ENCODE measurements at places on chromosomes 3 and 15. TPM values are rescaled to one million over a fixed set of nuclear protein-coding genes. Genes with fewer than 3 reads are reported as not detected.

DNA sequence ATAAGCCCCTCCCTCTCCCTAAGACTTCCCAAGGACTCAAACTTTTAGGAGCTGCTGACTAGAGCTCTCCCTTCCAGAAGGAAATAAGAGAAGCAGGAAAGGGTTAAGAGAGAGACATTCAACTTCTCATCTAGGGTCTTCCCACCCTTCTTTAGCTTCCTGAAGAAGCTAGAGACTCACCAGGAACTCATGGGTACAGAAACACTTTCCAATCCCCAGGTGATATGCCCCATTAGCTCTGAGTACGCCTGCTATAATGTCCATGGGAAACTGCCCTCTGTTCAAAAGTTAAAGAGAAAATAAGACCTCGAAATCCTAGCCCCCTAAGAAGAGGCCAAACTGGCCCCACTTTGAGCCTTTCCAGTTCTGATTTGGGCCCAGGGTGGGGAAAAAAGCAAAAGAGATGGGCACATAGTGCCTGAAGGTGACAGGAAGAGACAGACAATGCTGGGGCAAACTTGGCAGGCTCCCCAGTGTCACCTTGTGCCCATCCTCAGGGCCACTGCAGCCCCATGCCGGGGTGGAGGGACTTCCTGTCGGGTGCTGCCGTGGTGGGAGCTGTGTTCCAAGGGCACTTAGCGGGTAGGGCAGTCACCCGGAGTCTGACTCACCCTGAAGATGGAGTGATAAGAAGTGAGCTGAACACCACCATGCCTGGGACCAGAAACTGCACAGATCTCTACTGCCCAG lies 29.5 kb downstream of the CCDC12 start:
- peak; percentile 58 for DNase-seq
- peaks cover 74% of the 10 kb centered on the region for H3K4me1 ChIP-seq
- H3K27ac ChIP-seq = peak overlapping the region; percentile 100
- no peaks in the 10 kb centered on the region for H3K27me3 ChIP-seq
- H3K36me3 ChIP-seq = peaks cover 4% of the 10 kb centered on the region

CYP8B1 gene
- not detected for total RNA-seq

DNA sequence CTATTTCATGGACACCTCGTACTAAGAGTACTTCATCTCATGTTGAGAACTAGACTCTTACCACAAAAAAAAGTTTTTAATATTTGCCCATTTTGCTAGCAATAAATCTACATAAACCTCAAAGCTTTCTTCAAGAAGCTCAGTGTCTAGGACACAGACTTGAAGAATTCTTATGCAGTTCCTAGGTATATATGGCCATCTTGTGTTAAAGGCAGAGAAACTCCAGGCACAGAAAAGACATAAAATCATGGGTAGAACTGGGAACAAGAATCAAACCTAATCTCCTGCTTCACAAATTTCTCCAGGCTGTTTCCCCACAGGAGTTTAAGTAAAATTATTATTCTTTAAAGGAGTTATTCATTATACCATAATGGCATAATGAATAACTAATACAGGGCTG lies 4.4 kb downstream of the MBD4 start:
- no peaks in the 10 kb centered on the region for H3K36me3 ChIP-seq
- peaks cover 33% of the 10 kb centered on the region for H3K4me1 ChIP-seq
- H3K27ac ChIP-seq = peak overlapping the region; percentile 16
- H3K4me3 ChIP-seq = peak overlapping the region; percentile 31
- DNase-seq = no peak
- no peaks in the 10 kb centered on the region for H3K27me3 ChIP-seq

- no peak overlapping the region for H3K4me3 ChIP-seq
- H3K4me1 ChIP-seq = peaks cover 11% of the 10 kb centered on the region
- peaks cover 6% of the 10 kb centered on the region for H3K36me3 ChIP-seq
- DNase-seq = no peak
- no peaks in the 10 kb centered on the region for H3K27me3 ChIP-seq
Measured at GRCh38 chr3:128356822-128357221, 109.9 kb downstream of the DNAJB8 start.

KNG1 gene
- total RNA-seq = not detected

- no peak overlapping the region for H3K27ac ChIP-seq
- H3K4me1 ChIP-seq = no peaks in the 10 kb centered on the region
- peaks cover 55% of the 10 kb centered on the region for H3K27me3 ChIP-seq
- no peak overlapping the region for H3K4me3 ChIP-seq
- no peak for DNase-seq
Measured at GRCh38 chr3:127961963-127962362, 46.9 kb downstream of the KBTBD12 start.

- H3K4me3 ChIP-seq = no peak overlapping the region
- H3K27ac ChIP-seq = no peak overlapping the region
- H3K27me3 ChIP-seq = no peaks in the 10 kb centered on the region
- peaks cover 15% of the 10 kb centered on the region for H3K36me3 ChIP-seq
Measured at GRCh38 chr3:136291302-136291701, 41.2 kb downstream of the PCCB start.

- no peaks in the 10 kb centered on the region for H3K4me1 ChIP-seq
- no peaks in the 10 kb centered on the region for H3K36me3 ChIP-seq
- H3K27me3 ChIP-seq = peaks cover 15% of the 10 kb centered on the region
- no peak for DNase-seq
- H3K4me3 ChIP-seq = no peak overlapping the region
- no peak overlapping the region for H3K27ac ChIP-seq
Measured at GRCh38 chr3:38576526-38577370, 72.7 kb downstream of the SCN5A start.

ZNF502 gene
- 0.91 TPM for total RNA-seq

- no peaks in the 10 kb centered on the region for H3K36me3 ChIP-seq
- DNase-seq = no peak
- peaks cover 62% of the 10 kb centered on the region for H3K27me3 ChIP-seq
- no peak overlapping the region for H3K27ac ChIP-seq
- no peak overlapping the region for H3K4me3 ChIP-seq
- H3K4me1 ChIP-seq = peaks cover 3% of the 10 kb centered on the region
Measured at GRCh38 chr3:44069276-44069675, 172.4 kb upstream of the TOPAZ1 start.

- H3K36me3 ChIP-seq = peaks cover 2% of the 10 kb centered on the region
- peaks cover 32% of the 10 kb centered on the region for H3K4me1 ChIP-seq
- H3K27me3 ChIP-seq = no peaks in the 10 kb centered on the region
- H3K4me3 ChIP-seq = peak overlapping the region; percentile 93
- DNase-seq = no peak
- peak overlapping the region; percentile 61 for H3K27ac ChIP-seq
Measured at GRCh38 chr3:126476166-126477060, 722 bp upstream of the ZXDC start.

AGTR1 gene
- total RNA-seq = not detected

DNA sequence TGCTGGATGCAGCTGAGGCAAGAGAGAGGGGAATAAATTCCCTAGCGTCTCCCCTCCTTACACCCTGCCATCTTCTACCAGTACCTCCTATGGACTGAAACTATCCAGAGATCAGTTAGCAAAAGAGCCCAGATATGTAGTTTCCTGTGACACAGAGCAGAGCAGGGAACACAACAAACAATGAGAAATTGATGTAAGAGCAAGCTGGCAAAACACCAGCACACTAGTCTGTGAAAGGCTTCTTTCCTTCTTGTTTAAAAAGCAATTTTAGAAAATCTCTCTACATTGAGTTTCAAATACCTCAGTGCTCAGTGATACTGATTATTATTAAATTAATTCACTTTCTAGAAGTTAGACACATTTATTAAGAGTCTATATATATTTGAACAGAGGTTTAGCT lies 215.6 kb upstream of the AZI2 start:
- H3K4me3 ChIP-seq = no peak overlapping the region
- no peaks in the 10 kb centered on the region for H3K4me1 ChIP-seq
- no peaks in the 10 kb centered on the region for H3K27me3 ChIP-seq
- H3K27ac ChIP-seq = no peak overlapping the region
- no peak for DNase-seq

Measured in T-helper 17 cell (primary cell).